Mesendoderm (in vitro differentiated cells): ENCODE measurements at places on chromosomes 5 and 9.

GRCh38 chr9:135048758-135049444 lies 38.6 kb upstream of the OLFM1 start:
- H3K27ac ChIP-seq: no peak overlapping the region
- no peak overlapping the region for H3K4me3 ChIP-seq
- H3K36me3 ChIP-seq: no peaks in the 10 kb centered on the region
- DNase-seq: no peak

- H3K4me3 ChIP-seq: no peak overlapping the region
- H3K27me3 ChIP-seq: no peaks in the 10 kb centered on the region
- H3K4me1 ChIP-seq: no peaks in the 10 kb centered on the region
- no peak for DNase-seq
Measured at GRCh38 chr9:106017198-106017740, 322.9 kb downstream of the TMEM38B start.

DNA sequence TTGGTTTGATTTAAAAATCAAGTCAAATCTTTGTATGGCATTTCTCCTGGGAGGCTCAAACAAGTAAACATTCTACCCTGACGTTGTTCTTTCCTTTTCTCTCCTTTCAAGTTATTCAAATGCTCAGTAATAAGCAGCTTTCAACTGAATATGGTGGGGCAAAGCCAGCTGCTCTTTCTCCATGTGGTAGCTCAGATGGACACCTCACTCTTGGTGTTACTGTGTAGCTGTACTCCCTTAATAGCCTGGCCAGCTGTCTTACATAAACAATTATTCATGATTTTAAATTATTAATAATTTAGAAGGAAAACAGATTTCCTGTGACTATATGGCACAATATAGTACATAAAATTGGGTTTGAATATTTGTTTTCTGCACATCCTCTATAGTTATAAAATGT lies 165.2 kb downstream of the PDE4D start:
- H3K4me1 ChIP-seq: no peaks in the 10 kb centered on the region
- H3K36me3 ChIP-seq: no peaks in the 10 kb centered on the region
- no peaks in the 10 kb centered on the region for H3K27me3 ChIP-seq
- no peak overlapping the region for H3K4me3 ChIP-seq
- no peak for DNase-seq
- no peak overlapping the region for H3K27ac ChIP-seq

DNA sequence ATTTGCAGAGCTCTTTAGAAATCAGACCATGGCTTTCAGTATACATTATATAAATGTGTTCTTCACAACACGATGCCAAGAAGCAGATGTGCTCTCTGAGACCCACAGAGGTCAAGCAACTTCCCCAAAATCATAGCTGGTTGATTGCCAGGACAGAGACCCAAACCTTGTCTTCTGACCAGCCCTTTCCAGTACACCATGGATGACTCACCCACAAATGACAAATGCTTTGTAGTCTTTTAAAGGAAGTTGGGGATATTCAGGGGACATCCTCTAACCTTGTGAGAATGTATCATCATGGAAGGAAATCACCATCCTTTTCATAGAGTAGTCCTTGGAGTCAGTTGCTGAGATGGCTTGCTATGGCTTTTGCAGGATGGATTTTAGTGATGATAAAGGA lies 30.1 kb downstream of the ZNF462 start:
- no peak overlapping the region for H3K27ac ChIP-seq
- no peaks in the 10 kb centered on the region for H3K36me3 ChIP-seq
- DNase-seq: peak; percentile 76

DNA sequence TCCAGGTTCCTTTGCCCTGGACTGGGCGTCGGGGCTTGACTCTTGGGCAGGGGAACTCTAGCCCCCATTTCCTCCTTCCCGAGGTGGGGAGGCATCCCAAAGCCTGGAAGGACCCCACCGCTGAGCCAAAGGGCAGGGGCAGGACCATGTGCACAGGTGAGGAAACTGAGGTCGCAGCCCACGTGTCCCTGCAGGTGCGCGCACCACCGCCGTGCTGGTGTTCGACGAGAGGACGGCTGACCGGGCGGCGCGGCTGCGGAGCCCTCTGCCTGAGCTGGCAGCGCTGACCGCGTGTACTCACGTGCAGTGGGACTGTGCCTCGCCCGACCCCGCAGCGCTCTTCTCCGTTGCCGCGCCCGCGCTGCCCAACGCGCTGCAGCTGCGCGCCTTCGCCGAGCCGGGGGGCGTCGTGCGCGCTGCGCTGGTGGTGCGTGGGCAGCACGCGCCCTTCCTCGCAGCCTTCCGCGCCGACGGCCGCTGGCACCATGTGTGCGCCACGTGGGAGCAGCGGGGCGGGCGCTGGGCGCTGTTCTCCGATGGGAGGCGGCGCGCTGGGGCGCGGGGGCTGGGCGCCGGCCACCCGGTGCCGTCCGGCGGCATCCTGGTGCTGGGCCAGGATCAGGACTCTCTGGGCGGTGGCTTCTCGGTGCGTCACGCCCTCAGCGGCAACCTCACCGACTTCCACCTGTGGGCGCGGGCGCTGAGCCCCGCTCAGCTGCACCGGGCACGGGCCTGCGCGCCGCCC lies 2.8 kb downstream of the ADGRD2 start:
- H3K27me3 ChIP-seq: no peaks in the 10 kb centered on the region
- peaks cover 7% of the 10 kb centered on the region for H3K4me1 ChIP-seq
- no peak overlapping the region for H3K4me3 ChIP-seq

DNA sequence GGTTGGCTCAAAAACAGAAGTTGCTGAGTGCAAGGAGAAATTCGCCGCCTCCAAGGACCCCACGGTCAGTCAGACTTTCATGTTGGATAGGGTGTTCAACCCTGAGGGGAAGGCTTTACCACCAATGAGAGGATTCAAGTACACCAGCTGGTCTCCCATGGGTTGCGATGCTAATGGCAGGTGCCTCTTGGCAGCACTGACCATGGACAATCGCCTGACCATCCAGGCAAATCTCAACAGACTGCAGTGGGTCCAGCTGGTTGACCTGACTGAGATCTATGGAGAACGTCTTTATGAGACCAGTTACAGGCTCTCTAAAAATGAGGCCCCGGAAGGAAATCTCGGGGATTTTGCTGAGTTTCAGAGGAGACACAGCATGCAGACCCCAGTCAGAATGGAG lies 7.7 kb downstream of the GTF3C4 start:
- H3K27me3 ChIP-seq: no peaks in the 10 kb centered on the region
- peaks cover 11% of the 10 kb centered on the region for H3K36me3 ChIP-seq
- no peak for DNase-seq
- H3K27ac ChIP-seq: no peak overlapping the region
- H3K4me1 ChIP-seq: no peaks in the 10 kb centered on the region
- no peak overlapping the region for H3K4me3 ChIP-seq

- no peaks in the 10 kb centered on the region for H3K4me1 ChIP-seq
- no peak overlapping the region for H3K27ac ChIP-seq
- H3K36me3 ChIP-seq: no peaks in the 10 kb centered on the region
- no peaks in the 10 kb centered on the region for H3K27me3 ChIP-seq
- peak; percentile 61 for DNase-seq
Measured at GRCh38 chr5:97425511-97425910, 242.5 kb upstream of the RIOK2 start.

DNA sequence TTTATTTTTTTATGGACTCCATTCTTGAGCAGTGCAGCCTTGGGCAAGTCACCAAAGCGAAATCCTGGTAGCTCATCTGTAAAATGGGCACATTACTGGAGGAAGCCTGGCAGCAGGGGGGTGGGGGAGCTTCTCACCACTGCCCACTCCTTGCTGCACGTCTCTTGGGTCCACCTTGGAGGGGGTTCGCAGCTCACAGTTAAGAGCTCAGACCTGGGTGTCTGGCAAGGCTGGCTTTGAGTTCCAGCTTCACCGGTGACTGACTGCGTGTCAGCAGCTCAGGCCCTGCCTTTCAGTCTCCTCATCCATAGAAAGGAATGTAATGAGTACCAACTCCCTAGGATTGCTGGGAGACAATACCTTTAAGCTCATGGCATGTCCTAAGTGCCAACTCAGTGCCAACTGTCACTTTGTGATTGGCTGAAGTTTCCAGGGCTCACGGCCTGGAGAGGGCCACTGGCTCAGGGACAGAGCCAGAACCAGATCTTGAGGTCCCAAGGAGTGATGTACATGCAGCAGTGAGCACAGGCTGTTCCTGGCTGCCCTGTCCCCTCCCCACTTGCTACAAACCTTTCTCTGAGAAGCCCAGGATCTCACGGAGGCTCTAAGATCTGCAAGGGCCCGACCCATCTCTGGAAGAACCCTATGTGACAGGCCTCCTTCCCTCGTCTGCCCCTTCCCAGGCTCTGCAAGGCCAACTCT lies 72.9 kb downstream of the C9orf50 start:
- H3K4me3 ChIP-seq: no peak overlapping the region
- no peak overlapping the region for H3K27ac ChIP-seq
- H3K36me3 ChIP-seq: no peaks in the 10 kb centered on the region
- no peaks in the 10 kb centered on the region for H3K27me3 ChIP-seq
- DNase-seq: no peak

- H3K4me1 ChIP-seq: no peaks in the 10 kb centered on the region
- DNase-seq: peak; percentile 90
- no peaks in the 10 kb centered on the region for H3K36me3 ChIP-seq
- H3K27ac ChIP-seq: peak overlapping the region; percentile 97
Measured at GRCh38 chr9:83706676-83707517, 861 bp downstream of the UBQLN1 start.

DNA sequence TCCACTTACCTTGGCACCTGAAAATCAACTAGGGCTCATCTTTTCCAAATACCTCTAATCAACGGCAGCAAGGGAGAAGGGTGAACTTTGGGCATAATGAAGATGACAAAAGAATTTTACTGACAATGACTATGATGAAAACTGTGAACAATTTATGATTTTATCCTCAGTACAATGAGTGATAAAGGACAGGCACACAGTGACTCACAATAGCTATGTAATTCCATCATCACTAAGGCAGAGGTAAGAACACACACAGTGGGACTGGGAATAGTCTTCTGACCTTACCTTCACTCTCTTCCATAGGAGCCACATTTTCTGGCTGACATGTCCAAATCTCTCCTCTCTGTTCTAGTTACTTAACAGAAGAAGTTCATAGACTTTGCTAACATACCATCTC lies 26.1 kb upstream of the KCNV2 start:
- no peaks in the 10 kb centered on the region for H3K4me1 ChIP-seq
- no peak overlapping the region for H3K27ac ChIP-seq
- DNase-seq: no peak
- no peaks in the 10 kb centered on the region for H3K27me3 ChIP-seq
- no peak overlapping the region for H3K4me3 ChIP-seq

DNA sequence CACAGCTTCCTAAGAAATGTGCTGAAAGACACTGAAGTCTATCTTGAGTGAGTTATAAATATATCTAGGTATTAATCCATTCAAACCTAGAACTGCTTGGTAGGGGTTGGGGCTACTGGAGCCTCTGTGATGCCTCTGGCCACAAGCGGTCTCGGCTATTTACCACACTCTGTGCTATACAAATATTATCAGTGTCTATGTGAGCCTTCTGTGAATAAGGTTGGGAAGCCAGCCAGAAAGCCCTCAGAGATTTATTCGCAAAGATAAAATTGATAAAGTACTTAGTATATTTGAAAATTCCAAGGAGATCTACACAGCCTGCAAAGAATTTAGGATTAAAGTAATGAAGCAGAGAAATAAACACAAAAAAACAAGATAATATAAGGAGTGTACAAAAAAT lies 41.4 kb downstream of the LIFR start:
- no peak overlapping the region for H3K4me3 ChIP-seq
- no peak for DNase-seq
- H3K4me1 ChIP-seq: no peaks in the 10 kb centered on the region
- H3K27me3 ChIP-seq: no peaks in the 10 kb centered on the region

GRCh38 chr5:131218392-131218791 lies 45.5 kb upstream of the CDC42SE2 start:
- H3K4me3 ChIP-seq: no peak overlapping the region
- H3K4me1 ChIP-seq: no peaks in the 10 kb centered on the region
- H3K27me3 ChIP-seq: no peaks in the 10 kb centered on the region
- no peaks in the 10 kb centered on the region for H3K36me3 ChIP-seq

DNA sequence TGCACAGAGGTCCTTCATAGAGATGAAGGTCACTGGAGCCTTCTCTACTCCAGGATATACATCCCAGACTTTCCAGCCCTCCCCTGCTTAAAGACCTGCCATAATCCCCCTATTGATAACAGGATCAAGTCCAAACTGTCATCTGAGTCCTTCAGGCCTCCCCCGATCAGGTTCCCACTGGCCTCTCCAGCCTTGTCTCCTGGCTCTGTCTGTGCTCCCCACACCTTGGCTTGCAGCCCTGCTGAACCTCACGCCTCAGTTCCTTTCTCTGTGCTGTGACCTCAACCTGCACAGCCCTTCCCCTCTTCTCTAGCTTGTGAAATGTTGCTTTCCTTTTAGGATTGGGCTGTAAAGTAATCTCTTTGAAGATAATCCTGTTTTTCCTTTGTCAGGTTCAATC lies 2.5 kb upstream of the HRH2 start:
- no peak overlapping the region for H3K4me3 ChIP-seq
- H3K36me3 ChIP-seq: no peaks in the 10 kb centered on the region
- no peaks in the 10 kb centered on the region for H3K4me1 ChIP-seq
- no peaks in the 10 kb centered on the region for H3K27me3 ChIP-seq
- DNase-seq: no peak

DNA sequence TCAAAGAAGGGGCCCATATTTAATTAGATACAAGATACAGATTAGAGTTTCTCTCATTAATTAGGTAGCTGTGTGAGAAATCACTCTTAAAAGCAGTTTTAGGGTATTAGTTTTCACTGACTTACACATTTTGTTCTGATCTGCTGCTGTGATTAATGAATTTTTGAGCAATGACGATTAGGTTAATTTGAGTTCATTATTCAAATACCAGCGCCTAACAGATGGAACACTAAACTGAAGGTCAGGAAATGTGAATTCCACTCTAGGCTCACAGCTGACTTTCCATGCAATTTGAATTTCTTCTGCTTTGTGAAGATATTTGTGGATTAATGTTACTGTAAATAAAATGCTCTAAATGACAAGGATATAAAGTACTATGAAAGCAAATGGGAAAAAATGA lies 380.6 kb downstream of the ADGRV1 start:
- H3K27ac ChIP-seq: no peak overlapping the region
- H3K27me3 ChIP-seq: no peaks in the 10 kb centered on the region
- no peaks in the 10 kb centered on the region for H3K4me1 ChIP-seq
- no peak overlapping the region for H3K4me3 ChIP-seq

- H3K4me3 ChIP-seq: no peak overlapping the region
- no peak overlapping the region for H3K27ac ChIP-seq
- no peaks in the 10 kb centered on the region for H3K27me3 ChIP-seq
- no peaks in the 10 kb centered on the region for H3K36me3 ChIP-seq
- no peak for DNase-seq
- peaks cover 3% of the 10 kb centered on the region for H3K4me1 ChIP-seq
Measured at GRCh38 chr5:59346982-59347381, 546.5 kb downstream of the PDE4D start.

GRCh38 chr5:107570805-107571531 lies 99.8 kb downstream of the EFNA5 start:
- peak; percentile 75 for DNase-seq
- no peak overlapping the region for H3K27ac ChIP-seq
- no peaks in the 10 kb centered on the region for H3K27me3 ChIP-seq

GRCh38 chr9:89929673-89930480 lies 325.1 kb downstream of the GADD45G start:
- H3K27ac ChIP-seq: no peak overlapping the region
- H3K4me1 ChIP-seq: no peaks in the 10 kb centered on the region
- DNase-seq: no peak
- H3K4me3 ChIP-seq: no peak overlapping the region
- H3K36me3 ChIP-seq: no peaks in the 10 kb centered on the region
